Sciatic nerve (tissue), 2 donors: ENCODE measurements at places on chromosomes 3 and 15. TPM values are rescaled to one million over a fixed set of nuclear protein-coding genes. Genes with fewer than 3 reads are reported as not detected.

DNA sequence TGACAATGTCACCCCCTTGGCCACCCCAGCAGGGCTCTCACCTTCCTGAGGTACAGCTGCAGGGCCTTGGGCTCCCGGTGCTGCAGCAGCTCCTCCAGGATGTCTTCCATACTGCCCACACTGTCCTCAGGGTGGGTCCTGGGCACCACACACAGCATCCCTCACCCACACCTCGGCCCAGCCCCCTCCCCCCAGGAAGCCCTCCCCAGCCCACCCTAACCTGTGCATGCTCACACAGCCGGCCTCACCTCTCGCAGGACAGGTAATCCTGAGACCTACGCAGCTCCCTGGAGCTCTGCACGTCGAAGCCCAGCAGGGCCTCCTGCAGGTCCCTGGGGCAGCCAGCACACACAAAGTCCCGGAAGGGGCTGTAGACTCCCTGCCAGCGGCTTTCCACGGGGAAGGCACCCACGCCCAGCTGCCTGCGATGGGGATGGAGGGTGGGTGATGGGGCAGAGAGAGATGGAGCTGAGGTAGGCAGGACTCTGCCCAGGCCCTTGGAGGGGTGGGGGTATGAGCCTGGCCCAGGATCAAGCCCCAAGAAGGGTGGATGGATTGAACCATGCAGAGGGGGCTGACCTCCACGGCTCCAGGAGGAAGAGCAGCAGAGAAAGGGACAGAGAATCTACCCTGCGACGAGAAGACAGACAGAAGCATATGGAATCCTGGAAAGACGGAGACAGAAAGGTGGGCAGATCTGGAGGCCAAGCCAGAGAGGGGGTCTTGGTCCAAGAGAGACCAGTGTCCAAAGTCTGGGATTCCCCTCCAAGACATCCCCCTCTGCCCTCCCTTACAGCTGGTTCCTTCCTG is 16.7 kb downstream of the ALS2CL start:
- no peak for DNase-seq

- no peak for DNase-seq
Observed at GRCh38 chr15:26166429-26166828, 303.3 kb upstream of the ATP10A start.

GRCh38 chr15:50909010-50909317 is 481 bp downstream of the AP4E1 start:
- DNase-seq, result no peak

GRCh38 chr3:40306336-40306735 is 3.2 kb upstream of the EIF1B start:
- DNase-seq, result no peak

- no peak for DNase-seq
Observed at GRCh38 chr3:124601190-124601589, 129.1 kb upstream of the UMPS start.

- no peak for DNase-seq
Observed at GRCh38 chr3:5012367-5012766, 33.1 kb downstream of the BHLHE40 start.

DNA sequence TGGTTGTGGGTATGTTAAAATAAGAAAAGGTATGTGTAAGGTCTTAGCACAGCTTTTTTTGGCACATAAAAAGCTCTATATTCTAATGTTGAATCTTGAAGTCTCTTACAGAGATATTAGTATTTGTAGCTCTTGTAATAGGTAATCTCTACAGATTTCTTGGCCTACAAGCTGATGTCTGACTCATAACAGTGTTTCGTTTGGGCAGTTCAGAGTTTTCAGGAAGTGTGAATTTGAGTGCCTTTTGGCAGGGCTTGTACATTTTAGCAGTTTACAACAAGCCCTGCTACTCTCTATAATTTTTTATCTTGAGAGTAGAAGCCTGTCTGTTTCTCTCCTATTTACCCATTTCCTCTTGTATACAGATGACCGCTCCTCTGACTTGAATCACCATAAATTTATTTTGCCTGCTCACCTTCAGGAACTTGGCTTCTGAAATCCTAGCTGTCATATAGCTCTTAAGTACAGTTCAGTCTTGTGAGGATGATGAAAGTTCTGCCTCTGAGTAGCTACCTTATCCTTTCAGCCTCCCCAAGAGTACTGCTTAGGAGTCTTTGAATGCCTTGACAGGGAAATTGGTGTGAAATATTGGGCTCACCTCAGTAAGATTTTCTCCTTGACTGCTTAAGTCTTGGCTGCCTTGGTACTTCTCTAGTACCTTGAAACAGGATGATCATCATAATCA is 419.9 kb upstream of the RARB start:
- no peak for DNase-seq

GRCh38 chr3:140830391-140830790 is 111.2 kb upstream of the SLC25A36 start:
- no peak for DNase-seq

DNA sequence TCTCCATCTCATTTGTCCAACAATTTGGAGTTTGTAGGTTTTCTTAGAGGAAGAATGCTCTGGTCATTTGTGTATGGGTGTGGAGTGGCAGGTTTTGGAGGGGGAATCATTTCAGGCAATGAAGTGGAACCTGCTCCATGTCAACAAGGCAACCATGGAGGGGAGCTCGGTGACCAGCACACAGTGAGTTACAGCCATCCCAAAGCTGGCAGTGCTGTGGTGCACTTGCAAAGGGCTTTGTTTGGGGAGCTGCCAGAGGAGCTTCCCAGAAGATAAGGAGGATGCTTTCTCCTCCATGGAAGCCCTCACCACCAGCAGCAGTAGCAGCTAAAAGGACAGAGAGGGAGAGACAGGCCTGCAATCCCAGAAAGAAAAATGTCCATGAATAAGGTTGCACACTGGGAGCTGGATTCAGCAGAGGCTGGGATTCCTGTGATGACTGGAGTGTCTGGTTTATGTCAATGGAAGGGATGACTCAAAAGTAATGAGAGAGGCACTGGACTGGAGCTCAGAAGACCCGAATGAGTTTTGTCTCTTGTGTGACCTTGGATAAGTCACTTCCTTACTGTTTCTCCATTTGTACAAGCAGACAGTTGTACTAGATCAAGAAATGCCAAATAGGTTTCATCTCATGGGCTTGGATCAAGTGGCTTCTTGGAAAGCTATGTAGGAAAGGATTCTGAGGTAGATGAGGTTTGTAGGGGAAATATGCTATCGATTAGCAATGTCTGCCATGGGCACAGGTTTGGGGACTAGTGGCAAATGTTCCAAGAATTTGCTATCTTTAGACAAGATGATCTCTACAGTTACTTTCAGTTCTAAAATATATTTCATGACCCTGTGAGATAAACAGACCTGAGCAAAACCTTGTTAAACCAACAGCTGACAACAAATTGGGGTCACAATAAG is 27.2 kb upstream of the UBE2Q2 start:
- DNase-seq, result no peak

DNA sequence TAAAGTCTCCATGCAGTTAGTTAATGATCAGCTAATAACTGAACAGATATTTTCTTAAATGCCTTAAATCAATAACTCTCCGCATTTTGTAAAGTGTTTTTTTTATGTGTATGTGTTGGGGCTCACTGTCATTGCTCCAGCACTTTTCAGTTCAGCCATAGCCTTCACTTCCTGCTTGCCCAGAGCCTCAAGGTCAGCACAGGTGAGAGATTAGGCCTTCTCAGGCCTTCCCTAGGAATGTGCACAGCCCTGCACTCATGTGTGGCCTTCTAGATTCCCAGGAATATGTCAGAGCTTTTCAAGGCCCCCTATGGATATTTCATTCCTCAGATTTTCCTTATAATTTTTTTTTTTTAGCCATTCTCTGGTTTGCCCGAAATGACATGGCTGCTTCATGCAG is 77.6 kb upstream of the MANF start:
- DNase-seq, result no peak

- DNase-seq, result no peak
Observed at GRCh38 chr3:61353382-61353781, 102.1 kb upstream of the FHIT start.

DNA sequence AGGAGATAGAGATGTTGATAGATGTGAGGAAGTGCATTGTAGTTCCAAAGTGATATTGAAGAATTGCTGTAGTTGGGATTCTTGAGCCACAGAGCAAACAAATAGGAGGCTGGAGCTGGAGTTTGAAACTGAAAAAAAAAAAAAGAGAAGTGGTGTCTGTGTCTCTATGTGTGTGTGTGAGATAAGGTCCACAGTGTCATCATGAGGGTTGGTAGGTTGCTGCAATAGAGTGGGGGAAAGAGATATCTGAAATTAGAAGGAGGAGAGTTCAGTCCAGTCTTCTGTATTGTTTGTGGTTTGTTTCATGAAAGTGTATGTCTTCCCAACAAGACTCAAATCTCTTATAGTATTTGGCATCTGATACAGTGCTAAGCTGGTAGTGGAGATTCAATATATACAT is 37.3 kb upstream of the CACNA1D start:
- DNase-seq, result no peak

DNA sequence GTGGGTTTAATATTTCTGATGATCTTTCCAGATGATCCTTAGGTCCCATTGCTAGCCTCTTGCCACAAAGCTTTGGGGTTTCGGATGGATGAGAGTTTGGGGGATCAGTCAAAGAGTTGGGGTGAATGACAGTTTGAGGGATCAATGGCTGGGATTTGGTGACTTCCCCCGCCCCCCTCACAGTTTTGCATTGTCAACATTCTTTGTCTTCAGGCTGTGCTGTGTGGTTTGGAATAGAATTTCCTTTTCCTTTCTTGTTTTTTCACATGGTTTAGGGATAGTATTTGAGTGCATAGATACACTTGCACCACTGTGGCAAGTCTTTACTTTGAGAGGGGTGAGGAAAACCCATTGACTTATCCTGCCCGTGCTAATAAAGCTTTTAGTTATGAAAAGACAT is 14.3 kb downstream of the MEF2A start:
- no peak for DNase-seq

GRCh38 chr3:101994386-101994785 is 145.1 kb downstream of the NFKBIZ start:
- DNase-seq, result no peak

DNA sequence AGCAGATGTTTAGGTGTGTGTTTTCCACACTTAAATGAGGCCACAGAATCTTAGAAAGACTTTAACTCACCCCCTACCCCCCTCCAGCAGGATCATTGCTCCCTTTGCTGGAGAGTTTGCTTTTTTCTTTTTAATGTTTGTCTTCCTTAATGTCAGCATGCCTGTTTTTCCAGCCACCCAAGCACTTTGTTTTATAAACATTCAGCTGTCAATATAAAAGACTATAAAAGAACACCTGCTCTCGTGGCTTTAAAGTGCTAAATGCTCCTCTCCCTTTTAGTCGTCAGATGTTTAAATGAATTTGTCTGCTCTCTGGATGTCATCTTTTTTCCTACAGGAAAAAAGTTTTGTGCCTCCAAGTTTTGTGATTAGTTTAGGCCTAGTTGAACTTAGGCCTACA is 61.7 kb downstream of the SIDT1 start:
- DNase-seq, result no peak

- no peak for DNase-seq
Observed at GRCh38 chr3:101216710-101217465, 103.5 kb downstream of the IMPG2 start.

DNA sequence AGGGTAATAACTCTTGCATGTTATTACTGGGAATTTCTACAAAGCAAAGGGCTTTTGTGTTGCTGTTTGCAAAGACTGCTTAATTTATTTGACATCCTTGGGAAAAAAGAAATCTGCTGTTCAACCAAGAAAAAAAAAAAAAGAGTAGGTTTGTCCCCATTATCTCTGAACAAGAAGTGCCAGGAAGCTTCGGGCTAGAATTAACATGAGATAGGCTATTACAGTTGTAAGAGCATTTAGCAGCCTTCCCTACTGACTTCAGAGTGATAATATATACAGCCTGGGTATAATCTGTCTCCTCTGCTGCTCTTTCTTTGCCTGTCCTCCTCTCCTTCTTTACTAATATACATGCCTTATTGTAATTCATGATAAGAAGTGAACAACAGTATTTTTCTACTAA is 23.3 kb upstream of the CHMP2B start:
- no peak for DNase-seq

DNA sequence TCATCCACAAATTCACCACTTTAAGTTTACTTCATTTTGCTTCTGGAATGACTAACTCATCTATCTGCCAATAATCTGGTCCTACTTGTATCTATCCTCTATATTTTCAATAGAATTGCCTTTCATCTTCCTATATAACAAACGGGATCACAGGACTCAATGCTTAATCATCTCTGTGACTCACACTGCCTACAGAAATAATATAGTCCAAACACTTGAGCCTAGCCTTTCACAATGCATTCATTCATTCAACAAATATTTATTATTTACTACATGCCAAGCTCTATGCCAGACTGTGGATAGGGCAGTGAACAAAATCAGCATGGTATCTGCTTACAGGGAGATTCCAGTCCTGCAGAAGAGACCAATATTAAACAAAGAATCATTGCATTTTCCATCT is 16.6 kb upstream of the AGTR1 start:
- no peak for DNase-seq

DNA sequence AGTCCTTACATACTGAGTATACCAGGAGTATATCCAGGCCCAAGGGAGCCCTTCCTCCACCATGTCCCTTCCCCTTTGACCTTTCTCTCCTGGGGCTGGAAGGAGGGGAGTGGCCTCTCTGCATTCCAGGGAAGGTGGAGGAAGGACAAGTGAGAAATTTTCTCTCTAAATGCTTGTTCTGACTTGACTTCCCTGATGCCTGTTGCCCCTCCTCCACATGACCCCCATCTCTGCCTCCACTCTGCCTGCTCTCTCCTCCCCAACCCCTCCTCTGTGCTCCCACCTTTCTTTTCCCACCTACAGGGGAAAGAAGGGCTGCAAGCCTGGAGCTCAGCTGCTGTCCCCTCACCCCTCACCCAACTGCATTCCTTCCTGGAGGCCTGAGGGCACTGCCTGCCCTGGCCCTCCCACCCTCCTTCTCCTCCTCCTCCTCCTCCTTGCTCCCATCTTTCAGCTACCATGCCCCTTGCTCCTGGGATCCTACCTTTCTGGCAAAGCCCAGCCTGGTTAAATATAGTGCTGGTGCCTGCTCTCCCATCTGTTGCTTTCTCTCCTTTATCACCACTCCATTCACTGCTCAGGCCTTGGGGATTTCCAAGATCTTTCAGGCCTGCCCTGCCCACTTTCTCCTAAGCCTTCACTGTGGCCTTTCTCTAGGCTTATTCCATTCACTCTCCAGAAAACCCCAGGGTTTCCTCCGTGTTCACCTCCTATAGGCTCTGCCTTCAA is 8.5 kb upstream of the DAG1 start:
- no peak for DNase-seq

GRCh38 chr3:183392186-183393034 is 36.0 kb downstream of the MCF2L2 start:
- no peak for DNase-seq

ZIC1 gene
- total RNA-seq, result 3.8 TPM

DLEC1 gene
- 4.8 TPM for total RNA-seq

GOLGA6D gene
- 0.18 TPM for total RNA-seq

ZNF445 gene
- total RNA-seq, result 27.6 TPM

EBLN2 gene
- 8.3 TPM for total RNA-seq

DZIP1L gene
- 37.5 TPM for total RNA-seq

SLC6A1 gene
- 10.9 TPM for total RNA-seq

CHST13 gene
- total RNA-seq, result 0.89 TPM

AZI2 gene
- total RNA-seq, result 80.7 TPM

NIT2 gene
- 34.0 TPM for total RNA-seq

SLC26A6 gene
- 17.1 TPM for total RNA-seq

GOLGA6L7 gene
- not detected for total RNA-seq

IRAK2 gene
- 6.4 TPM for total RNA-seq

CDC25A gene
- total RNA-seq, result 0.58 TPM
